ENCODE measurements at places on chromosomes 6 and 20. TPM values are rescaled to one million over a fixed set of nuclear protein-coding genes. Genes with fewer than 3 reads are reported as not detected.

HLA-DMB gene
- 0.25 TPM for total RNA-seq

PRR18 gene
- total RNA-seq: not detected

ADTRP gene
- 0.38 TPM for total RNA-seq

SOBP gene
- total RNA-seq: 2.5 TPM

EPPIN gene
- not detected for total RNA-seq

SPTLC3 gene
- 0.63 TPM for total RNA-seq

PNLDC1 gene
- total RNA-seq: not detected

SEL1L2 gene
- total RNA-seq: not detected

CDSN gene
- under 0.01 TPM for total RNA-seq

PCK1 gene
- total RNA-seq: not detected

DNA sequence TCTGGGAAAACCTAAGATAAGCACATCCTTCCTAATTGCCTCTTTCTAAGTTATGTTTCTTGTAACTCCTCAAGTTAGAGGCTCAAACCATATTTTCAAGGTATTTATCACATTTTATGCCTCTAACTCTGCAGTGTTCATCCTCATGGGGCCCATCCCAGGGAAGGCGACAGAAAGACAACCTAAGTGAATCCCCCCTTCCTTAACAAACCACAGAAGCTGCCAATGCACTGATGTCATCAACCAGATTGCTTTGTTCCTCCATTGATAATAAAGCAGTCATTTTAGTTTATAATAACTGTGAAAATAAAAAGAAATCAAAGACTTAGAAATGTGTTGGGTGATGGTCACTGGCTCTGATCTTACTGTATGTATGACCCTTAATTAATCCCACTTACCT, 119.5 kb upstream of the TCF21 start:
- DNase-seq: no peak

DNA sequence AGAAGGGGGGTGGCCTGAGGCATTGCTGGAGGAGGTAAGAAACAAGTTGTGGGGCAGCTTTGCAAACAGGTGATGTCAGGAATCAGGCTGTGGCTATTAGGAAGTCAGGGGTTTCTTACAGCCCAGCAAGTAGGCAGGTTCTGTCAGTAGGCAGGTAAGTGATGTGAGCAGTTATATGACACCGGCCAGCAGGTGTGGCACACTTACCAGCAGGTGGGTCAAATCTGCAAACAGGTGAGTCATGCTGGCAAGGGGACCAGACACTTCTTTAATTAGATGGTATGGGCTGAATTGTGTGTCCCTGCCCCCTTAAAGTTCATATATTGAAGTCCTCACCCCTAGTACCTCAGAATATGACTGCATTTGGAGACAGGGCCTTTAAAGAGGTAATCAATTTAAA, 16.4 kb upstream of the ENPP4 start:
- DNase-seq: no peak

DNA sequence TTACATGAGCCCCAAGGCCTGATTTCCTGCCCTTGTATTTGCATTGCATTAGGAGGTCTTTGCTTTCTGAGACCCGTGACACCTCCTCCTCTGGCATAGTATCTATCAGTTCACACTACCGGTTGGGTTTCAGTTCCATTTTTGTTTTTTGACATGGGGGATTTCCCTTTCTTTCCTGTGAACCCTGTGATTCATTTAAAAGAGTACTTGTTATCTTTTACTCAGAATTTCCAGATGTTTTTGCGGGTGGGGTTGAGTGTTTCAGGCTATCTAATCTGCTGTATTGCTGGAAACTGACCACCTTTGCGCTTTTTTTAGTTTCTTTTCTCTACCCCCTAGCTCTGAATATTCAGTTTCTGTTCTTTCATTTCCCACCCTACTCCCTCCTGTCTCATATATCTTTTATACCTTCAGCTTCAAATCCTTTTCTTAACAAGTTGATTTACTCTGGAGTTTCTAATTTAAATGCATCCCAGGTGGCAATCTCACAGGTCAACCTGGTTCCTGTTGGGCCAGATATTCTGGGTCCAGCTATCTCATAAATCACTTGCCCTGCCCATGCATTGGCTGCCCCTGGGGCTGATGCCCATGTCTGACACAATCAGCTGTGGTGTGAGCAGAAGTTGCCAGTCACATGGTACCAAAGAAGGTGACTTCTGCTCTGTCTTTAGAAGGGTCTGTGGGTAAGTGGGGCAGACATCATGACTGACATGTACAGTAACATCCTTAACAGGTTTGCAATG, 14.3 kb upstream of the NCOA3 start:
- peak; percentile 39 for DNase-seq

- no peak for DNase-seq
Measured at GRCh38 chr6:154001494-154002285, 37.4 kb upstream of the OPRM1 start.

DNA sequence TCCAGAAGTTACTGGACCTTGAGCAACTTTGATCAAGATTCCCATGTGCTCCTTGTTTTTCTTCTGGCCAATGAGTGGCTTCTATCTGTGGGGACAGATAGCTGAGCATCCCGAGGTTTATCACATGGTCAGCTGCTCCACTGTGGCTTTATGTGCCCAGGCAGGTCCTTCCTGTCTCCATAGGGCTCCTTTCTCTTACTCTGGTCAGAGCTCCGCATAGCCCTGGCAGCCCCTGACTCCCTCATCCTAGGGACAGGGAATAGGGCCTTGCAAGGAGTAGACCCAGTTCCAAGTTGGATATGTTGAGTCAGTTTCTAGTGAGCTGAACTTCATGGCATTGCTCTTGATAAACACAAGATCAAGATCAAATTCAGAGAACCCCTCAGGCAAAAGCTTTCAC, 6.4 kb upstream of the MAS1L start:
- DNase-seq: no peak

DNA sequence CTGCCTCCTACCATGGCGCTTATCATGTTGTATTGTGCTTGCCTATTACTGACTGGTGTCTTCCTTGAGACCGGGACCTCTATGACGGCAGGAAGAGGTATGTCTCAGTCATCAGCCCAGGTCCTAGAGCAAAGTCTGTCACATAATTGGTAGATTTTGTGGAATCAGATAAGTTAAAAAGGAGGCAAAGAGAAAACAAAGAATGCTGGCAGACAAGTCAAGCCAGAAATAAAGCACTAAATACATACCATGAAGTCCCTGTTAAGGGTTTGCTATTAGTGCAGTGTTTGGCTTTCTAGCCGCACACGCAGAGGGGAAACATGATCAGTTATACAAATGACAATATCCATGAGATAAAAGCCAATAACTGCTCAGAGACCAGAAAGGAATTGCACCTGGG, 6.0 kb downstream of the TOMM34 start:
- DNase-seq: no peak

DNA sequence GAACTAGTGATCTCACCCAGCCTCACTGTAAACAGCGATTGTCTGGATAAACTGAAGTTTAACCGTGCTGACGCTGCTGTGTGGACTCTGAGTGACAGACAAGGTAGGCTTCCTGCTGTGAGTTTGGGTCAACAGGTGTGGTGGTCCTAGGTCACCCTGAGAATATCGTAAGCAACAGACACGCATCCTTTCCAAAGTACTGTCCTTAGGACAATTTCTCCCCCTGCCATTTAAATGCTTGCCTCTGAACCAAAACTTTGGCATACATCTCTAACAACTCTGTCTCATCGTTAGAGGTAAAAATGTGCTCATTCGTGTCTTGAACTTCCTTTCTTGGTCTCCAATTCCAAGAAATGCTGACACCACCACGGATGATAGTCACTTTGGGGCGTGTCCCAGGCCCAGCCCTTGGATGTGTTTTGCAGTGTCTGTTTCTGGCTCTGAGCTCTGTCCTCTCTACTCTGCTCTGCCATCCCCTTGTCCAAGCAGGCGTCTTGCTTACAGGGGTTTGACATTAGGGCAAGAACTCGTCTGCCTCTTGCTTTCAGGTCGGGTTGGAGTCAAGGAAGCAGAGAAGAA, 95.5 kb downstream of the EYA2 start:
- no peak for DNase-seq

DNA sequence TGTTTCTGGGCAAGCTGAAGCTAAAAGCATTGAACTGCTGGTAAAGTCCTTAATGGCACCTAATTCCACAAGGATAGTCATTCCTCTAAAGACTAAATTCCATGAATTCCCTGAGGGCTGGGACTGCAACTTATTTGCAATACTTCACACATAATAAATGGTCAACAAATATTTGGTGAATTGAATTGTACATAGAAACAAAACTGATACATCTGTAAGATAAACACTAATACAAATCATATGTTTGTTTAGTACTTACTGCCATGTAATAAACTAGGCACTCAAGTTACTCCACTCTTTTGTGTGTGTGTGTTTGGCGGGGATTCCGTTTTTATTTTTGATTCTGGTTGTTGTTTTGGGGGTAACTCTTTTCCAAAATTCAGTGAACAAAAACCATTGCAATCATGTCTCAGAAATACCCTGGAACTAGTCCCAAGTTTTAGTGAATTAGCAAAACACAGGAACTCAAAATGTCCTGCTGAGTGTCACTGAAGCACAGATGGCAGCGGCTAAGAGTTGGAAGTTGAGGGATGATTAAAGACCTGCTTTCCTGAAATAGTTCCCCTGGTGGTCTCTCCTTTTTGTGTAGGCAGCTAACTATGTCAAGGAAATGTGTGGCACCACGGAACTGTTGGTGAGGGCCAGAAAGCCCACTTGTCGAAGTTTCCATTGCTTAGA, 74.8 kb upstream of the SNRPB2 start:
- DNase-seq: no peak

DNA sequence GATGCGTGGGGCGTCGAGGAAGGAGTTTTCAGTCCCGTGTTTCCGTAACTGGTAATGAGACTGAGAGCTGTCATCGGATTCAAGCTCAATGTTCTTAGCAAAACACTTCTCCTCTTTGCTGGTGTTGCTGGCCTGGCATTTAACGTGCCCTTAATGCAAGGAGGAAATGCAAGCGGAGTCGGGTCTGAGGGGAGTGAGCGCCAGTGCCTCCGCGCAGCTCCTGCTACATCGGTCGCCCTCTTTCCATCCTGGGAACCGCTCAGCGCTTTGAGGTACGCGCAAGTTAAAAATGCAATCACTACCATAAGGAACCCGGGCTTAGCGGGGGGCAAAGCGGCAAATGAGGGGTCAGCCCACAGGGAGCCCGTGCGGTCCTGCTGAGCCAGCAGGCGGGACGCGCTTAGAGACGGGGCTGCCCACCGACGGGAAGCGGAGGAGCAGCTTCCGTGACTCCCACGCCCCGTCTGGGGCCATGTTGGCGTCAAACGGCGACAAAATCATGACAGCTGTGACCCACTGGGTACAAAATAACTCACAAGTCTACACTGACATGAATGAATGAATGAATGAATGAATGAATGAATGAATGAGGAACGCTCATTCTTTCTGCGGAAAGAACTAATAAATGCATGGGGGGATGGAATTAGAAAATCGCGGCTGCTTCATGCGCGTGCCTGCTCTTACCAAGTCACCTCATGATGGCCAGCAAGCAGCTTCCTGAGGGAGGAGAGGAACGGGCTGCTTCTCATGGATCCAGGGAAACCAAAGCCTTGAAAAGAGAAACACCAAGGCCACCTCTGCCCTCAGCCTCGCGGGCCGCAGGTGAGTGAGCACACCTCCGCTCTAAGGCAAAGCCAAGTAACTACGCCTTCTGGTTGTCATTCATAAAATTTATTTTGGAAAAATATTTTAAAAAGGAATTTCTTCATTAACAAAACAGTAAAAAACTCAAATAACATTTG, 9.3 kb downstream of the DLL1 start:
- DNase-seq: no peak

GRCh38 chr6:111753573-111753972, 119.7 kb downstream of the FYN start:
- DNase-seq: no peak
